ENCODE measurements at places on chromosomes 4 and X.
A peak's percentile ranks its signal among the peaks of the same experiment; 100 is the strongest.

DNA sequence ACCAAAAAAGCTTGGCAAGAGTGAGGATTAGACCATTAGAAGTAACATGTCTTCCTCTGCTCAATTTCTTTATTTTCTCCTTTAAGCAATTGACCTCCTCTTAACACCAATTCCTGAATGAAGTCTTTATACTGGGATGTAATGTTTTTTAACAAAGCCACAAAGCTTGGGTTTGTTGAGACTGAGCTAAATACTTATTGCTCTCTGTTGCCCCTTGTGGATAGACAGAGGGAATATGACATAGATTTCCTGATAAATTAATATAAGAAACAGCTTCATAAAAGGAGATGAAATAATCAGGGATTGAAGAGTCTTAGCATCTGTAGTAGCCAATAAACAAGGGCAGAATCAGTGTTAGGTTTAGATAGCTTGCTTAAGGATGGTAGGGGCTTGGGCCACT is 57.6 kb downstream of the CCDC160 start:
- DNase-seq, result no peak

- DNase-seq, result no peak
Observed at GRCh38 chr4:83723609-83724008, 187.7 kb downstream of the GPAT3 start.

DNA sequence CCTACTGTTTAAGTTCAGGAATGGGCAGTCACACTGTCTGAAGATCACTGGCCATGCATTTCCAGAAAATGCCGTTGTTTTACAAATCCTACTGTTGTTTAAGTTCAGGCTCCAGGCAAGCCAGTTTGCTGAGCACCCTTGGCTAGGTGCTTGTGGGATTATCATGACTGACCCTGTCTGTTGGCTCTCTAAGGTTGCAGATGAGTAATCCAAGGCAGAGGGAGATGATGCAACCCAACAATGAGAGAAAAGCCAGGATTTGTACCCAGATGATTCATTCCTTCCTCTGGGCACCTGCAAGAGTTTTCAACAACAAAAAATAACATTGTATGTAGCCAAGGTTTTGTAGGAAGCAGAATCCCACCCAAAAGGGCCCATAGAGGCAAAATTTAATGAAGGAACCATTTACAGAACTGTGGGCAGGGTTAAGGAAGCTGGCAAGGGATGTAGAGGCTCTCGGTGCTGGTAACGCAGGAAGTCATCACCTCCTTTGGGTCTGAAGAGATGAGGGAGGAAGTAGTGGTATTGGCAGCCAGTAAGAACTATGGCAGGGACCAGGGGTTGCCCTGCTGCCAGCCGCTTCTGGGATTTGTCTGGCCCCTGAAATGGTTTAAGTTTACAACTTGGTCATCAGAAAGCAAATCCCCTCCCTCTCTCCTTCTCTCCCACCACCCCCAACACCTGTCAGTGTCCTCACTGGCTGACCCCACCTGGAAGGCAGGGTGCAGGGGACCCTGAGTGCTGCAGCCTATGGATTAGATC is 54.8 kb downstream of the MSX1 start:
- no peak for DNase-seq

DNA sequence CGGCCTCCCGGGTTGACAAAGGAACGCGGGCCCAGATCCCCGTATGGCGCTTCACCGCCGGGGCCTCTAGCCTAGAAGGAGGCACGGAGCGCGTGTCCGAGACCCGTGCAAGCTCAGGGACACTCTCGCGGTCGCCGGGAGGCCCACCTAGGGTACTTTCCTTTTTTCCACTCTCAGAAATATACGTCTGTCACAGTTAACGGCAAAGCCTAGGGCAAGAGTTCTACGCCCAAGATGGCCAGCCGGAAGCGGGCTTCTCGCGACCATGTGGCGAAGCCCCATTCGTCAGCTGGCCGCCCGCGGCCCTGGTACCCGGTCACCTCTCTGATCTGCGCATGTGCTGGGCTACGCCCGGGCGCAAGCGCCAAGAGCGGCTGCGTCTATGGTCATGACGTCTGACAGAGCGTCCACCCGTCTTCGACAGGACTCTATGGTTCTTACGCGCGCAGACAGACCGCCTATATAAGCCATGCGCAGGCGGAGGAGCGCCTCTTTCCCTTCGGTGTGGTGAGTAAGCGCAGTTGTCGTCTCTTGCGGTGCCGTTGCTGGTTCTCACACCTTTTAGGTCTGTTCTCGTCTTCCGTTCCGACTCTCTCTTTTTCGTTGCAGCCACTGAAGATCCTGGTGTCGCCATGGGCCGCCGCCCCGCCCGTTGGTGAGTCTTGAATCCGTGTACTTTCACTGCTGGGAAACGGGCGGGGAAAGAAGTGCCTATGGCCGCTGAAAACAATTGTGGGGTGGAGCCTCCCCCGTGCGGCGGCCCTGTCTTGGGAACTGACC is at the start of gene RPL10:
TSS of gene RPL10 (plus strand) at position 490 of the 780 bp plus-strand sequence. CDS start at position 633, 143 bp downstream.
- DNase-seq, result peak; percentile 87

DNA sequence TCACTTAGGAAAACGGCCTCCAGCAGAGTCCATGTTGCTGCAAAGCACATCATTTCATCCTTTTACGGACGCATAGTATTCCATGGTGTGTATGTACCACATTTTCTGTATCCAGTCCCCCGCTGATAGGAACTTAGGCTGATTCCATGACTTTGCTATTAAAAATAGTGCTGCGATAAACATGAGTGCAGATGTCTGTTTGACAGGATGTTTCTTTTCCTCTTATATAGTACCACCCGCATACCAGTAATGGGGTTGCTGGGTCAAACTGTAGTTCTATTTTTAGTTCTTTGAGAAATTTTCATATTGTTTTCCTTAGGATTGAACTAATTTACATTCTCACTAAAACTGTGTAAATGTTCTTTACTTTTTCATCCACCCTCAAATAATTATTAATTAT is 50.5 kb downstream of the VEGFC start:
- DNase-seq, result no peak

GRCh38 chr4:100268789-100269188 is 78.5 kb upstream of the DDIT4L start:
- no peak for DNase-seq

GRCh38 chr4:137070614-137071013 is 461.7 kb downstream of the PCDH18 start:
- no peak for DNase-seq

DNA sequence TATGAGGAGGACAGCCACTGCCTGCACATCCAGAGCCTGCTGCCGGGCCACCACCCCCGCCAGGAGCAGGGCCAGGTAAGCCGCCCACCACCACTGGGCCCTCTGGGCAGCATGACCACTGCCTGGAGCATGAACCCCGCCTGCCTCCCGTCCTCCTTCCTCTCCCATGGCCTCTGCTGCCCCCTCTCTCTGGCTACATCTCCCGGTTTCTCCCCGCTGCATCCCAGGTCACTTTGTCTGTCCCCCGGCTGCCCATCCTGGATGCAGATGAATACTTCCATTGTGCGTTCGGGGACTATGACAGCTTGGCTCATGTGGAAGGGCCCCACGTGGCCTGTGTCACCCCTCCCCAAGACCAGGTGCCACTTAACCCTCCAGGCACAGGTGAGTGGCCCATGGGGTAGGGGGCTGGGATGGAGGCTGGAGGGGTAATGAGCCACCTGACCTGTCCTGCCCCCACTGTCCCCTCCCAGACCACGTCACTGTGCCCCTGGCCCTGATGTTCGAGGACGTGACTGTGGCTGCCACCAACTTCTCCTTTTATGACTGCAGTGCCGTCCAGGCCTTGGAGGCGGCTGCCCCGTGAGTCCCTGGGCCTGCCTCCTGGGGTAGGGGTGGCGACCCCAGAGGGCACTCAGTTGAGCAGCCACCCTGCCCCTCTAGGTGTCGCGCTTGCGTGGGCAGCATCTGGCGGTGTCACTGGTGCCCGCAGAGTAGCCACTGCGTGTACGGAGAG is 6.0 kb downstream of the PLXNB3 start:
- no peak for DNase-seq

- no peak for DNase-seq
Observed at GRCh38 chrX:104335756-104336155, 81.0 kb upstream of the ESX1 start.

DNA sequence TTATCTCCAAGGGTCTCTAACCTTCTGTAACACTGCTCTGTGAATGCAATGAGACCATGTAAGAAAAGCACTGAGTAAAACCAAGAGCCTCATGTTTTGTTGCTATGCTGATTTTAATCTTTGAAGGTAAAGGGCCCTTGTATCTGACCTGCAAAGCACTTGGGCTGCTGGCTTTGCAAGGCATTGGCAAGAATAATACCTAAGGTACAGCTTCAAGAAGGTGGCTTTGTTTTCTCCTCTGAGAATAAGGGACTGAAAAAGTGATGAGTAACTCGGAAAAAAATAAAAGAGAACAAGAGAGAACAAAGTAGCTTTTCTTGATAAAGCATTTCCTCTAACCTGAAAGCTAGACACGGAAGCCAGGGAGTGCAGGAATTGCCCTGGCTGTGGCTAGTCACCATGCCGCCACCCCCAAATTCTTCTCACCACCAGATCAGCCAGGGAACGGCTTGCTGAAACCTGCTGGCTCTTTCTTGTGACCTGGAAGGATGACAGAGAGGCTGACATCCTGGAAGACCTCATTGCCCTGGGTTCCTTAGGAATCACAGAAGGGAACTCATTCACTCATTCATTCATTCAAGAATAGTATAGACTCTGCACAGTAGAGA is 41.8 kb upstream of the HS3ST1 start:
- no peak for DNase-seq

- peak; percentile 26 for DNase-seq
Observed at GRCh38 chrX:100995469-100995868, 26.0 kb downstream of the ARL13A start.

DNA sequence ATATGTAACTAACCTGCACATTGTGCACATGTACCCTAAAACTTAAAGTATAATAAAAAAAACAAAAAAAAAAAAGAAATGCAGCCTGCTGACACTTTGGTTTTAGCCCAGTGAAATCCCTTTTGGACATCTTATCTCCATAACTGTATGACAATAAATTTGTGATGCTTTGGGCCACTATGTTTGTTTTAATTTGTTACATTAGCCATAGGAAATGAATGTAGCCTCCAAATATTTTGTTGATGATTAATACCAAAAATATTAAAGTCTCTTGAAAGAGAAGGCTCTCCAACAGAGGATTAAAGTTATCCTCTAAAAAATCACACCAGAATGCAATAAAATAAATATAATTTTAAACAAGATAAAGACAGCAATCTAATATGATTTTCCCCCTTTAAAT is 852.7 kb upstream of the SLIT2 start:
- no peak for DNase-seq

DNA sequence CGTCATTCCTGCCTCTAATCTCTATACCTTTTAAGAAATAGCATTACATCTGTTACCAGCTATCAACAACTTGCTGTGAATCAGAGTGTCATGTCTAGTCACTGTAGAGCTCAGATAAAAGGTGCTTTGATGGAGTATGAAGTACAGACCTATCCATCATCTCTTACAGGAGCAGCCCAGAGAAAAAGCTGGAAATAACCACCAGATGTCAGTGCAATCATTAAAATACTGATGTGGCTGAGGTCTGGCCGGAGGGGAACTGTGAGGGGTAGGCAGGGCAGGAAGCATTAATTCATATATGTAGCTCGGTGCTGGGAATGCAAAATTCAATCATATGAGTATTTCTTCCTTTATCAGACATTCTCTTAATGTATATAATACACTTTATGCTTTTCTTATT is 100.6 kb downstream of the AKAP4 start:
- DNase-seq, result no peak

DNA sequence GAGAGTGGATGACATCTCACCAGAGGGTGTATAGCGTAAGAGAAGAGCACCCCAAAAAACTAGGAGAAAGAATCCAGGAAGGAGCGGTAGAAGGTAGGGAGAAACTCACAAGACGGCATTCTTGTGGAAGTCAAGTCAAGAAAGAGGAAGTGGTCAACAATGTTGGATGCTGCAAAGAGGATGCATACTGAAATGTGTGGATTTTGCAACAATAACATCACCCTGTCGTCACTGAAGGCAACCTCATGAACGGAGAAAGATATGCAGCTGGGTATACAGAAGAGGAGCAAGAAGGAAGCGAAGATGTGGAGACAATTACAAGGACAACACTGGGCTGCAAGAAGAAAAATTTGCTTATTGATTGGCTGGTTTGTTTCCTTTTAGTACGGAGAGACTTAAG is 11.4 kb upstream of the TAPT1 start:
- no peak for DNase-seq

DNA sequence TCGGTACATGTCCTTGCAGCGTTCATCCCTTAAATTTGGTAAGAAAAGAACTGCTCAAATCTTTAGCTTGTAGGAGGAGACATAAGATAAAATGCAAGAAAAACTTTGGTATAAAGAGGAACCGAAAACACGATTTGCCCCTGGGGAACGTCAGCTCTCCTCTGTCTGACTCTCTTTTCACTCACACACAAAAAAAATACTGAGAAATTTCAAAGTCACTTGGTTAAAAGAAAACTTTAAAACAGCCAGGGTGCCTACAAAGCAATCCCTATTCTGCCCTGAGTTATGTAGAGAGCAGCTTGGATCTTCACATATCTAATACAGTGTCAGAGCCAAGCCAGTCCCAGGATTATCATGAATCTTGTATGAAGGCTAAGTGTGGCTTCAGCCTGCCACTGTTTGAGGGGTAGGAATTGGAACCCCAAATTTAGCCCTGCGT is 248.5 kb upstream of the CXXC4 start:
- no peak for DNase-seq

- DNase-seq, result no peak
Observed at GRCh38 chr4:72974694-72975487, 94.6 kb downstream of the COX18 start.

DNA sequence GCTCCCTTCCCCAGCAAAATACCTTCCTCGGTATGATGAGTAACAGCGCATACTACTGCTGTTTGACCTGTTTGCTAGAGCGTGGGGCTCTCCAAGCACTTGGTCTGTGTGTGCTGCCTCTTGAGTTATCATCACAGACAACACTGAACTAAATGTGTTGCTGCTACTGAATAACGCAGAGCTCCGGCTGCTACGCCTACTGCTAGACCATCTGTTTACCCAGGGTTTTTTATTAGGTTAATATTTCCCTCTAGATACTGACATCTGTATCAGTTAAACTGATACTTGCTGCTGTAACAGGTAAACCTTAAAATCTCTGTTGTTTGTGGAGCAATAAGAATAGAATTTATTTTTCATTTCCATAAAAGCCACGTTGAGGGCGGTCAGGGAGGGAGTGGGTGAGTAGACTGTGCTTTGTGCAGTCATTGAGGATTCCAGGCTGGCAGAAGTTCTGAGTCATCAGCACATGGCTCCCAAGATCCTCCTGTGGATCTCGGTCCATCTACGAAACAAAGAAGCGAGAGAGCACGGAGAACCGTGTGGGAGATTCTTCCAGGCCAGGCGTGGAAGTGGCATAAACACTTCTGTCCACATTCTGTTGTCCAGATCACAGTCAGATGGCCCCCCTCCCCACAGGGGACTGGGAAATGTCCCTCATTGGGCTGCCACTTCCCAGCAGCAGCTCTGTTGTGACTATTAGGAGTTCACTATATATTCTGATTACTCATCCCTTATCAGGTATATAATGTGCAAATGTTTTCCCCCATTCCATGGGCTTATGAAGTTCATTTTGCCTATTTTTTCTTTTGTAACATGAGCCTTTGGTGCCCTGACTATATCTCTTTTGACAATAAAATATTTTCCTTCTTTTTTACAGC is 14.1 kb downstream of the GRK4 start:
- no peak for DNase-seq

GRCh38 chr4:100177855-100178254 is 12.4 kb downstream of the DDIT4L start:
- no peak for DNase-seq

- no peak for DNase-seq
Observed at GRCh38 chr4:7507381-7507780, 72.7 kb upstream of the PSAPL1 start.

Data from stimulated activated CD4-positive, alpha-beta T cell treated with anti-CD3 and anti-CD28 coated beads, Interleukin-2, amount 100 ng/mL, for 24 hours (primary cell).